CD4-positive, alpha-beta T cell treated with Interleukin-6 for 4 hours (primary cell): ENCODE measurements at places on chromosomes 7 and 10.

DNA sequence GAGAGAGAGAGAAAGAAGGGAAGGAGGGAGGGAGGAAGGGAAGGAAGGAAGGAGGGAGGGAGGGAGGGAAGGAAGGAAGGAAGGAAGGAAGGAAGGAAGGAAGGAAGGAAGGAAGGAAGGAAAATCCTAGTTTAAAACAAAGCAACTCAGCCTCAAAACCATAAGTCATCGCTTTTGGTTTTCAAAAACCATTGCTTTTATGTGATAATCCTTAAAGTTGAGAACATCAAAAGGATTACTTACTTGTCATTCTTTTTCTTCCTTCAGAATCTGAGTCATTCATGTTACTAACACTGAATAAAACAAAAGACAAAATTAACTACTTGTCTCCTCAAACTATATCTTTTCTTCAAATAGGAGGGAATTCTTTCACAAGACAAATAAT is 21.6 kb upstream of the PDSS1 start:
- no peak for DNase-seq

DNA sequence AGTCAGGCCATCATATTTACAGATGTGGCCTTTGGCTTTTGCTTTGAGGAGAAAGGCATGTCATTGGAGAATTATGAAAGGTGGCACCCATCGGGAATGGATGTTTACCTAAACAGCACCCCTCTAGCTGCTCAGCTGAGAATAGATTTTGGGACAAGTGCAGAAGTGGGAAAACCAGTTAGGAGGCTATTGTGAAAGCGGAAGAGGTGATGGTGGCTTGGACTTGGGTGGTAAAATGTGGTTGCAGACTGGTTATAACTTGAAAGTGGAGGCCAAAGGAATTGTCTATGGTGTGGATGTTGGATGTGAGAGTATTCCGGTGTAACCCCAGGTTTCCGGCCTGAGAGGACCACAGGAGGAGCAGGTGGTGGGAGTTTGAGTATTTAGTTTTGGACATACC is 5.2 kb upstream of the SLC12A9 start:
- no peak for DNase-seq

GRCh38 chr10:119973281-119973680 is 80.8 kb downstream of the SEC23IP start:
- DNase-seq, result no peak

- DNase-seq, result peak; percentile 85
These were observed 136.6 kb downstream of the PTPN20 start for GRCh38 chr10:47047577-47048525.

GRCh38 chr10:71281646-71282322 is 37.3 kb upstream of the SLC29A3 start:
- DNase-seq, result no peak

- DNase-seq, result no peak
These were observed 29.4 kb downstream of the ZRANB1 start for GRCh38 chr10:124971276-124971675.
